ENCODE measurements at places on chromosomes 12 and 14. TPM values are rescaled to one million over a fixed set of nuclear protein-coding genes. Genes with fewer than 3 reads are reported as not detected.

The TBPL2 gene
- polyA plus RNA-seq, result not detected

The NANOG gene
- not detected for polyA plus RNA-seq

The C14orf39 gene
- not detected for polyA plus RNA-seq

The ASCL1 gene
- 0.06 TPM for polyA plus RNA-seq

The SERPINA12 gene
- polyA plus RNA-seq, result not detected

The AVPR1A gene
- 9.2 TPM for polyA plus RNA-seq

The HDAC7 gene
- polyA plus RNA-seq, result 3.5 TPM

The RPGRIP1 gene
- 0.27 TPM for polyA plus RNA-seq

The CFL2 gene
- 76.1 TPM for polyA plus RNA-seq

The CTDSP2 gene
- polyA plus RNA-seq, result 48.9 TPM

The BICDL1 gene
- 3.8 TPM for polyA plus RNA-seq

The PMCH gene
- not detected for polyA plus RNA-seq

The ZNF605 gene
- 3.5 TPM for polyA plus RNA-seq

The ITGB7 gene
- polyA plus RNA-seq, result 2.4 TPM

The BATF gene
- 0.77 TPM for polyA plus RNA-seq

The MGAT4C gene
- 0.02 TPM for polyA plus RNA-seq

The MYF6 gene
- polyA plus RNA-seq, result 0.05 TPM

The CD163L1 gene
- polyA plus RNA-seq, result 0.87 TPM

The FGF6 gene
- not detected for polyA plus RNA-seq

The CLEC4C gene
- polyA plus RNA-seq, result not detected

The TSPAN8 gene
- 7.9 TPM for polyA plus RNA-seq

The HELB gene
- 0.18 TPM for polyA plus RNA-seq

The LALBA gene
- polyA plus RNA-seq, result not detected

The COQ10A gene
- 21.6 TPM for polyA plus RNA-seq

The OR9K2 gene
- polyA plus RNA-seq, result not detected

The TOMM20L gene
- polyA plus RNA-seq, result not detected

The MIA2 gene
- polyA plus RNA-seq, result 55.3 TPM

The RASSF3 gene
- 2.2 TPM for polyA plus RNA-seq

The PPTC7 gene
- 8.2 TPM for polyA plus RNA-seq

The IL22 gene
- not detected for polyA plus RNA-seq

The SLC17A8 gene
- polyA plus RNA-seq, result 0.20 TPM

The FGD4 gene
- 3.8 TPM for polyA plus RNA-seq

The SERPINA10 gene
- 363 TPM for polyA plus RNA-seq

The CBLN3 gene
- 0.07 TPM for polyA plus RNA-seq

The INHBC gene
- polyA plus RNA-seq, result 134 TPM

The HNF1A gene
- 19.8 TPM for polyA plus RNA-seq

The OXA1L gene
- polyA plus RNA-seq, result 106 TPM

The GALNT4 gene
- polyA plus RNA-seq, result 1.7 TPM

The FSCB gene
- not detected for polyA plus RNA-seq

The DPPA3 gene
- polyA plus RNA-seq, result not detected
